ENCODE measurements at places on chromosomes 2 and 18.

- DNase-seq: no peak
Measured at GRCh38 chr2:15773846-15774245, 166.5 kb upstream of the MYCN start.

GRCh38 chr2:210620456-210620855, 64.1 kb downstream of the CPS1 start:
- DNase-seq: no peak

GRCh38 chr2:218796691-218797090, 14.7 kb downstream of the CYP27A1 start:
- no peak for DNase-seq

GRCh38 chr2:101089419-101089818, 61.8 kb downstream of the TBC1D8 start:
- no peak for DNase-seq

GRCh38 chr2:16700551-16701259, 35.1 kb upstream of the CYRIA start:
- DNase-seq: no peak

DNA sequence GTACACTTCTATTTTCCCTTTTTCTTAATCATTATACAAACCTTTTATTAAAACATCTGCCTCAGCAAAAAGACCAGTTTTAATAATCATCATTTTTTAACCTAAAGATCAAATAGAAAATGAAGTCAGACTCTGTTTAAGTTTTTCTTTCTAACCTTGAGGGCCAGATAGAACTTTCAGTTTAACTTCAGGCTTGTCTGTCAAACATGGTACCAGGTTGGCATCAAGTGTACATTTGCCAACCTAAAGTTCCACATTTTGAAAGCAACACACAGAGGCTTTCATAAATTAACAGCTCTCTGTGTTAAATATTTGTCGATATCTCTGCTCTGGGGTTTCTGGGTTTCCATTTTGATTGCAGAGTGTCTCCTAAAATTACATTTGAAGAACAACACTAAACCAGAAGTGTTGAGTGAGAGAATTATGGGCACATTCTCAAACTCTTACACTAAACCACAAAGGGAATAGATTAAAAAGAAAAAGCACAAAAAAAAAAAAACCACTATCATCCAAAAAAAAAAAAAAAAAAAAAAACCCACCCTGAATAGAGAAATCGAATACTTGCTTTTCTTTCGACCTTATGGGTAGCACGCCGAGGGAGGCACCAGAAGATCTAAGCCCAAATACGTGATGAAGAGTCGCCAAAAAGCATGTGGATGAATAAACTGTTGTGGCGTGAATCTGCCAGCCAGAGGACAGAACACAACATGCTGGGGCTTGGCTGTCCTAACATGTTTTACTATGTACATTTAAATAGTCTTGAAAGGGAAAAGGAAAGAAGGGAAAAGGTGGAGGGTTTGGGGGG, 166.2 kb downstream of the TCF4 start:
- no peak for DNase-seq

DNA sequence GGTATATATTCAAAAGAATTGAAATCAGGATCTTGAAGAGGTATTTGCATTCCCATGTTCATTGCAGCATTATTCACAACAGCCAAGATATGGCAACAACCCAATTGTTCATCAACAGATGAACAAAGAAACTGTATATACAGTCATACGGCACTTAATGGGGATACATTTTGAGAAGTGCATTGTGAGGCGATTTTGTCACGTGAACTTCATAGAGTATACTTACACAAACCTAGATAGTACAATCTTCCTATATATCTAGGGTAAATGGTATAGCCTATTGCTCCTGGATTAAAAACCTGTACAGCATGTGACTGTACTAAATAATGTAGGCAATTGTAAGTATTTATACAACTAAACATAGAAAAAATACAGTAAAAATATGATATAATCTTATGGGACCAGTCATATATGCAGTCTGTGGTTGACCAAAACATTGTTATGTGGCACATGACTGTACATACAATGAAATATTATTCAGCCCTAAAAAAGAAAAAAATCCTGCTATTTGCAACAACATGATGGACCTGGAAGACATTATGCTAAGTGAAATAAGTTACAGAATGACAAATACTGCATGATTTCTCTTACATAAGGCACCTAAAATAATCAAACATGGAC, 9.2 kb upstream of the BBS5 start:
- no peak for DNase-seq

DNA sequence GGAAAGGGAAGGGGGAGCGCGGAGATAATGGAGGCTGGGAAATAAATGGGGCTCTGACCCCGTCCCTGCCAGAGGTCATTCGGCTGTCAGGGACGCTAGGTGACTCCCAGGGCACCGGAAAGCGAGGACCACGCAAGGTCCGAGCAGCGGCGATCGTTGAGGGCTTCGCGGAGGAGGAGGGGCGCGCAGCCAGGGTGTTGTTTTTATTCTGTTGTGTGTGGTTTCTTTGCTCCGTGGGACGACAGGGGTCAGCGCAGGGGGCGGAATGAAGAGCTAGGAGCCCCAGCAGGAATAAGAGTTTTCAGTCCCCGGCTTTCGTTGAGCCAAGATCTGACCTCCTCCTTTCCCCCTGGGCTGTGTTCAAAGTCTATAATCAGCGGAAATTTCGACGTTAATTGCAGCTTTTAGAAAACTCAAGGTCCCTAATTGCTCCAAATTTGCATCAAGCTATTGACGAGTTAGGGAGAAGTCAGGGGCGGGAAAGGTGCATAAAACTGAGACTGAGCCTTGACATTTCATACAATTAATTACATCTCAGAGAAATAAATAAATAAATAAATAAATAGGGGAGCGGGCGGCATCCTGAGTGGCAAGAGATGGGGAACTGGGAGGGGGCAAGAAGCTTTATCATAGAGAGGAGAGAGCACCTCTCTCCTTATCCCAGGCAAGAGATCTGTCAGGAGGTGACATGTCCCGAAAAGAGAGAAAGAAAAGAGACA, 2.2 kb downstream of the GAD1 start:
- DNase-seq: no peak

DNA sequence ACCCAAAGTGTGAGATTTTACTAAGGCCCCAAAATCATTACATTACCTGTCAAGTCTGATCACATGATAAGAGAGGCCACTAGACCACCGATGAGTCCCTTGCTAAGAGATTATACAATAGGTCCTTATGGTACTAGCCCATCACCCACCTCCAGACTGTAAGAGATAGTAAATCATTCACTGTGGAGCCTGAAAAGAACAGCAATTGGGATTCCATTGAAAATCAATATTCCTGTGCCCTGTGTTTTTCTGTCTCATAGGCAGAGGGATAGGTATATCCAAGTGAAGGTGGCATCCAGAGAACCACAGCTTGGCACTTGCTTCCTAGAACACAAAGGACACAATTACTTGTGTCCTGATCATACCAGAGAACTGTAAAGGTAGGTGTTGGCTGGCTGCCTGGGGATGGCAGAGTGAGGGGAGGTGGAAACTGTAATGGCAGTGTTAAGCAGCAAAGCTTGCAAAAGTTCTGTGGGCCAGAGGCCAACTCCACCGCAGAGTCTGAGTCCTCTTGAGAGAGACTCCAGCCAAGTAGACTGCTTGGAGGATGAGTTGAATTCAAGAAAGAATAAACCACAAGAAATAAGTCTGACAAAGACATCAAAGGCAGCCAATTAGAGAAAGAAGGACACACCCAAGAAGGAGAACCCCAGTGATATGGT, 102.0 kb upstream of the PIEZO2 start:
- DNase-seq: no peak

DNA sequence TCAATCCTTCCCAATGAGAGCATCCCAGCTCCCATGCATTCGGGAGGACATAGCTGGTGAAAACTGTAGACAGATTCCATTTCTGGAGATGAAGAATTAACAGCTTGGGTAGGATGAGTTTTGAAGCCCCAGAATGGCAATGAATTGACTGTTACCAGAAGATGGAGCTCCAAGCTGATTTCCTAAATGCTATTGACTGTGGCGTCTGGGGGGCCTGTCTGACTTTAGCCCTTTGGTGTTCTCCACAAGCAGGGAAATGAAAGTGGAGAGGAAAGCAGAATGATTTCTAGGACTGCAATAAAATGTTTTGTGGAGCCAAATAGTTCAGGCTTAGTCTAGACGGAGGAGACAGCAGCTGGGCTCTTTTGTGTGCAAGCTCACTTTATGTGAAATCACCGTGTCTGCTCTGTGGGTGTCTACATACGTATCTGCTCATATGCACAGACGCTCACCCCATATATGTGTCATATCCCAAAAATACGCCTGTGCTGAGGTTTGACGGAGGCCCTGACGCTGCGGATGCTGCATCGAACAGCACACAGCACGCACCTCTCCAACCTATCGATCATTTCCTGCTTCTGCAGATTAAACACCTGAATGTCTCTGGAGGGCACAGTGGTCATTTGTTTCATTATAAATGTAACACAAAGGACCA, 166.4 kb upstream of the PXDN start:
- DNase-seq: no peak

DNA sequence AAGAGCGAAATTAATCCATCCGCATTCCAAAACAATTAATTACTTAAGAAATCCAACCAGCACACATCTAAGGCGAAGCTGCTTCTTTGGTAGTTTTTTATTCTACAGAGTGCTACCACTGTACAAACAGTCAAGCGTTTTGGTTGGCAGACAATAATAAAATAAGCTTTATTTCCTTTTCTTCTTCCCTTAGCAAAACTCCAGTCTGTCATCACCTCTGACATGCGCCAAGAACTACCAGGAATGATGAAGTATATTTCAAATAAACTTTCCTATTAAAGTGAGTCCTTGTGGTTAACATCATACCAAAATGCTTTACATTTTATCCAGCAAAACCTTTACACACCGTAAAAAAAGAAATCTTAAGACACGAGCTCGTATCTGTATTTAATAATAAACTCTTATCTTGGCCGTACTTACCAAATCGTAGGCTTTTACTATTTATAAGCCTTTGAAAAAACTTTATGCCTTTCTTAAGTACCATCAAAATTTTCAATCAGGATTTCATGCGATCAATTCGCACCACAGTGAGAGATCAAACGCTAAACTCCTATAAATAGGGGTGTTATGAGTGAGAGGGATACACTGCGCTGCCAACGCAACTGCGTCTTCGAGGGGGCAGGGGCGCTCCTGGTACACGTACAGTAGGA, 1.3 kb downstream of the ATL2 start:
- DNase-seq: peak; percentile 5

GRCh38 chr2:28350791-28351285, 41.8 kb upstream of the FOSL2 start:
- DNase-seq: no peak

GRCh38 chr2:183348492-183348891, 224.2 kb downstream of the NUP35 start:
- DNase-seq: no peak

GRCh38 chr2:195456771-195457170, 200.3 kb upstream of the SLC39A10 start:
- no peak for DNase-seq

- no peak for DNase-seq
Measured at GRCh38 chr2:25614711-25615110, 58.7 kb downstream of the DTNB start.

GRCh38 chr2:240596491-240596931, 10.0 kb downstream of the CAPN10 start:
- no peak for DNase-seq

GRCh38 chr2:230230496-230231200, 5.1 kb downstream of the SP140 start:
- DNase-seq: no peak

- DNase-seq: no peak
Measured at GRCh38 chr2:217662984-217663602, 339.7 kb downstream of the TNS1 start.

- peak; percentile 87 for DNase-seq
Measured at GRCh38 chr2:86225581-86225980, 26.3 kb downstream of the MRPL35 start.

DNA sequence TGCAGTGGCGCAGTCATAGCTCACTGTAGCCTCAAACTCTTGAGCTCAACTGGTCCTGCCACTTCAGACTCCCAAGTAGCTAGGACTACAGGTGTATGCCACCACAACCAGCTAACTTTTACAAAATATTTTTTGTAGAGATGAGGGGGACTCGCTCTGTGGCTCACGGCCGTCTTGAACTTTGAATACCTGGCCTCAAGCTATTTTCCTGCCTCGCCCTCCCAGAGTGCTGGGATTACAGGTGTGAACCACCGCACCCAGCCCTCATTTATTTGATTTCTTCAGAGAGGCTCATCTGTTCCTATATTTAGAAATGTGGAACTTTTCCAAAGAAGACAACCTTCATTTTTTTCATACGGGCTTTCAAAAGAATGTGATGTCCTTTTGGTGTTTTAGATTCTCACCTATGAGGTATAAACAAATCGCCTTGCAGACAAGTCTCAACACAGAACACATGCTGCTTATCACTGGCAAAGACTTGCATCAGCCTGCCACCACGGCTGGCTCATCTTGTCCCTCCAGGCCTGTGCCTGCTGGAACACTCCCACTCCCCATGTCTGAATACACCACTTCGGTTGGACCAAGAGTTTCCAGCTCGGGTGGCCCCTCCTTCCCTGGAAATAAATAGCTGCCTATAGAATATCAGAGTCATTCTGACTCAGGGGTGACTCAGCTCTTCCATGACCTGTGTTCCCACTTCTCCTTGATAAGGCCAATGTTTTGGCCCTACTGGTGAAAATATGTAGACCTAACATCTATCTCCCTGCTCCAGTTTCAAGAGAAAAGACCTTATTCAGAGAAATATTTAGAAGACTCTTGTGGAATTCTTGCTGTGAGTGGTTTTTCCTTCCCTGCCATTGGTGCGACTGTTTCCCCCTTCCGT, 202.6 kb downstream of the TGIF1 start:
- peak; percentile 64 for DNase-seq

- peak; percentile 97 for DNase-seq
Measured at GRCh38 chr2:20051532-20052228, at the start of gene LAPTM4A. Gene LAPTM4A, minus strand, starts transcription at chr2:20051628. Its CDS starts 108 bp downstream, at chr2:20051520.

GRCh38 chr2:127614731-127615130, 31.2 kb upstream of the GPR17 start:
- no peak for DNase-seq

DNA sequence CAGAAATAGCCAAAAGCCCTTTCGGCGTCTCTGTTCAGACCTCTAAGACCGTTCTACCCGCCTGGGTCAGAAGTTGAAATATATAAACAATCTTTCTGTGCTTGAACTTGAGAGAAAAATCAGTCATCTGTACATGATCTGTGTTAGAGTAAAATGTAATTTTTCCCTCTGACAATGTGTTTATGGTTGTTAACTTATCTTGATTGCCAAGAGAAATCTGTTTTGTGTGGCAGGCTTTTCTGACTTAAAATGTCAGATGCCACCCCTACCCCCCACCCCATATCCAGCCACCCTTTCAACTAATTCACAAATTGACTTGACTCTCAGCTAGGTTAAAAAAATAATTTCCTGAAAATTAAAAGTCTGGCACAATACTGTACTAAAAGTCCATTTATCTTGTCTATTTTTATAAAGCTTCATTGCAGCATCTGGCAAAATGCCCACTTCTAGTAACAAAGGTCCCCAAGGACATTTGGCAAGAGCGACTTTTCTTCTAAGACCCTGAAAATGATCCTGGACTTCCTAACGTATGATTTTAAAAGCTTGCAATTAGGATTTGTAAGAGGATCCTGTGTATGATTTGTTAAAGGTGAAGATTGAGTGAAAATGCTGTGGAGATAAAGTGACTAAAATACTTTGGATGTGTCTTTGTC, 304.2 kb downstream of the EPHA4 start:
- no peak for DNase-seq

All from Kasumi-1 (cell line).